ENCODE measurements at places on chromosomes 16 and 17.

GRCh38 chr17:80141463-80142165 is 5.3 kb downstream of the EIF4A3 start:
- DNase-seq: no peak

- no peak for DNase-seq
These were observed 20.9 kb downstream of the CCDC182 start for GRCh38 chr17:57724026-57724728.

- no peak for DNase-seq
These were observed 28.0 kb downstream of the CRHR1 start for GRCh38 chr17:45812102-45812501.

- no peak for DNase-seq
These were observed 4.5 kb downstream of the PRKCB start for GRCh38 chr16:23840310-23840709.

GRCh38 chr17:79545251-79546005 is 65.4 kb downstream of the RBFOX3 start:
- DNase-seq: peak; percentile 83

- no peak for DNase-seq
These were observed 112.1 kb upstream of the CNTNAP4 start for GRCh38 chr16:76164970-76165558.

GRCh38 chr16:81894592-81894991 is 115.5 kb downstream of the PLCG2 start:
- DNase-seq: no peak

GRCh38 chr17:2924211-2924610 is 128.0 kb downstream of the RAP1GAP2 start:
- no peak for DNase-seq

DNA sequence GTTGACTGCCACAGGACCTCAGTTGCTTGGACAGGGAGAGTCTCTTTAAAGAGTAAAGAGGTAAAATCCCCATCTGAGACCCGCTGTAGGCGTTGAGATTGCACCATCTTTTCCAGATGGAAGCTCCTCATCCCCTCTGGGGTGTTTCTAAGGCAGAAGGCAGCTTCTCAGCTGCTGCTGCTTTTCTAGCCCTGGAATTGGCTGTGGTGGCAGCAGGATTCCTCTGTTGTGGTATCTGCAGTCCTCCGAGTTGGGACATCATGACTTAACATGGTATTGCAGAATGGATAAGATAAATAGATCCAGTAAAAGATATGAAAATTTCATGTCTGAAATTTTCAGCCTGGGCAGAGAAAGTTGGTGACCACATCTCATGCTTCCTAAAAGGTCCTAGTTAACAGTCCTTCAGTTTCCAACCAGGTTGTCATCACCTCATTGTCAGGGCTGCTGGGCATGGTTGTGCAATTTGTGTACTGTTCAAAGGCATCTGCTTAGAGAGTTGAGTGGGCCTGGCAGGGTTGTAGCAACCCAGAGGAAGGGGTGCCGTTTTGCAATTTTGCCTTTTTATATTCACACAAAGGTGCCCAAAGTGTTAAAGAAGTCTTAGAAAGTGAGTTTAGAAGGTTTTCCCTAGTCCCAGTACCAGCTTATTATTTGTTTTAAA is 150.4 kb downstream of the SPECC1 start:
- DNase-seq: no peak

DNA sequence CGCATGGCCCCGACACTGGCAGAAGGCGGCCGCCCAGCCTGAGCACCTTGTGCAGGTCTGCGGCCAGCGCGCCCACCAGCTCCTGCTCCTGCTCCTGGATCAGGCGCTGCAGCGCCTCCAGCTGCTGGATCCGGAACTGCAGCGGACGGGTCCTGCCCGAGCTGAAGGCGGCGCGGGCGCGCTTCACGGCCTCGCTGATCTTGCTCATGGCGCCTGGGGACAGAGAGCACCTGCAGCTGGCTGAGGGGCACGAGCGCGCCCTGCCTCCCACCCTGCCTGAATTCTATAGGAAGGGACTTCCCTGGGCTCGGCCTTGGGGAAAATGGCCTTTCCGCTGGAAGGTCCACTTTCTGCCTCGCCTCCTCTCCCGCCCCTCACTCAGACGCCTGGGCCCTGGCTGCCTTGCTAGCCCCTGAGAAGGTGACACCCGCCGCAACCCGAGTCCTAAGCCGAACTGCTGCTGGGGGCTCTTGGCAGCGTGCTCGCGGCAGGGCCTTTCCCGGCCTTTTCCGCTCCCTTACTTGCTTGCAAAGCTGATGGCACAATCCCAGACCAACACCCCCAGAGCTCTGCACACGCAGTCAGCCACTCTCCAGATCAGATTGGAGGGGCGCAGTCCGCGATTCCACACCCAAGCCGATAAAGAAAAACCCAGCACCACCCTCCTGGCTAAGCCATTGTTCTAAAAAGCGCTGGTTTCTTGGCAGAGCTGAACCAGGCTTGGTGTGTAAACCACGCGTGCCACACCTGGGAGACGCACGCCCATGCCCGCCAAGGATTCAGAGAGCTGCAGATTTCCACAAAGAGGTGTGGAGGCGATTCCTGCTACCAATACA is 3.0 kb downstream of the ALDH3A1 start:
- peak; percentile 89 for DNase-seq

- no peak for DNase-seq
These were observed 857 bp downstream of the GOT2 start for GRCh38 chr16:58733248-58733670.

- DNase-seq: no peak
These were observed 732 bp downstream of the PNPO start for GRCh38 chr17:47942096-47942510.

GRCh38 chr17:29129731-29130130 is 50.5 kb downstream of the MYO18A start:
- DNase-seq: no peak

DNA sequence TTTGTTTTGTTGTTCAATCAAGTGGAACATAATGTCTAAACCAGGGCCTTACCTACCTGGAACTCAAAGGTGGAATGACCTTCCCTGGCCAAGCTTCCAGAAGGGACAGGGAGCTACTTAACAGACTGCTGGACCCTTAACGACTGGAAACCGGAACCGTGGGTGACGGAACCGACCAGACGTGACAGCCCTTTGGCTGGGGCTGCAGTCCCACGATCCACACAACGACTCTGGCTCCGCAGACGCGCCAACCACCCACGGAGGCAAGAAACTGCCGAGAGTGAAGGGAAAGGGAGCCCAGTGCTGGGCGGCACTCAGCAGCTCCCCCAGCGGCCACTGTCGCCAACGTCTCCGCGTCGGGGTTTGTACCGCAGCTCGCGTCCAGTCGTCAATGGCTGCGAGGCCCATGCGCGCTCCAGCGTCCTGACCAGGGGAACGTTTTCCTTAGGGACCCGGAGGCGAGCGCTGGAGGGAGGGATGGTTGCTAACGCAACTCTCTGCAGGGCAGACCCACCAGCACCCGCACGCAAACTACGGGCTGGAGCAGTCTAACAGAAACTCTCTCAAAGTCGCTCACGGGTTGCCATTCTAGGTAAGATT is 5.5 kb upstream of the KIF22 start:
- DNase-seq: peak; percentile 96
